ENCODE measurements at places on chromosomes 4 and X.

DNA sequence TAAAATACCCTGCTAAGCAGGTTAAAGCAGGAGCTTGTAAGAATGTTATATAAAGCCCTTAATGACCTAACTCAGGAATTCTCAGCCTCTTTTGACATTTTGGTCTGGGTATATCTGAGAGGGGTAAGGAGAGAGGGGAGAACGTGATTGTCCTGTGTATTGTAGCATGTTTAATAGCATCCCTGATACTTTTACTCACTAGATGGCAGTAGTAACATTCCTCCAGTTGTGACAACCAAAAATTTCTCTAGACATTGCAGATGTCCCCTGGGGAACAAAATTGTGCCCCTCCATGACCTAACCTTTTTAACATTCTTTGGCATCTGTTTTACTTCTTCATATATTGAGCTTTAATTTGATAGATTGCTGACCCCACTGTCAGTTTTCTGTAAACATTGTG lies 17.9 kb downstream of the SMARCA5 start:
- peak; percentile 53 for DNase-seq

- DNase-seq = no peak
Observed at GRCh38 chr4:99074816-99075215, 13.8 kb downstream of the ADH5 start.

DNA sequence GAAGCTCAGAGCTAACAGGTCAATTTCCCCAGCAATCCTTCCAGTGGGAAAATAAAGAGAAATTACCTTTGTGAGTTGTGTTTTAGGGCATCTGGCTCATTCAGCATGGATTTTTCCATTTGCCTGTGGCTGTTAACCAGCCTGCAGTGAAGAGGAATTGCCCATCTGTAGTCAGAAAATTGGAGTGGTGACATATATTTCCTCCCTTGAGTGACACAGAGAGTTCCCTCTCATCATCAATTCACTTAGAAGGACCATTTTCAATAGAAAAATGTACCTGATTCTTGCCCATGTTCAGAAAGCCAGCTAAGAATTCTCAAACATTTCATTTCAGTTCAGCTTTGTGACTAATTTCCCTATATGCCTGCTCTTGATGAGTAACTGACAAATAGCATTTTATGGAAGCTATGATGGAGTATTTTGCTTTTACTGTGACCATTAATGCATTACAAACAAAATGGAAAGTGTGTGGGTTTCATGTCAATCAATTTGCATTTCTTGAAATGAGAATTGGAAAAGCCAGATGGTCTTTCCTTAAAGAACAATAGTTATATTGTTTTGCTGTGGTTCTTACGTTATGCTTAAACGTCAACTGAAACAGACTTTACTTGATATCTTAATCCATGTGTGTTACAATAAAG lies 155.8 kb downstream of the NWD2 start:
- DNase-seq = no peak

- peak; percentile 53 for DNase-seq
Observed at GRCh38 chr4:3358656-3359055, 65.8 kb downstream of the RGS12 start.

DNA sequence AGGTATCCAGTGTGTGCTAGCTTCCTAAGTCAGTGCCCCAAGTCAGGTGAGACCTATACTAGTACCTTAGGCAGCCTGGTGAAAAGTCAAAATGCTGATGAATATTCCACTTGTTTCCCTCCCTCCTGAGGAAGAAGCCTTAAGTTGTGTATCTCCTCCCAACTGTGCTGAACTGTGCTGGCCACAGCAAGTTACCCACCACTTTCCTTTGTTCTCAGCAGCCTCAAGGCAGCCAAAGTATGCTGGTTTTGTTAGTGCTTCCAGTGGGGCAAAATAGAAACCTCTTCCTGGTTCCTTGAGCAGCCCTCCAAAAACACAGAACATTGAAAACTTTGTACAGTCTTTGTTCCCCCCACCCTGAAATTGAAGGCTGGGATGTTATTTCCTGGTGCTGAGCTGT lies 13.9 kb downstream of the ATG4A start:
- DNase-seq = no peak

DNA sequence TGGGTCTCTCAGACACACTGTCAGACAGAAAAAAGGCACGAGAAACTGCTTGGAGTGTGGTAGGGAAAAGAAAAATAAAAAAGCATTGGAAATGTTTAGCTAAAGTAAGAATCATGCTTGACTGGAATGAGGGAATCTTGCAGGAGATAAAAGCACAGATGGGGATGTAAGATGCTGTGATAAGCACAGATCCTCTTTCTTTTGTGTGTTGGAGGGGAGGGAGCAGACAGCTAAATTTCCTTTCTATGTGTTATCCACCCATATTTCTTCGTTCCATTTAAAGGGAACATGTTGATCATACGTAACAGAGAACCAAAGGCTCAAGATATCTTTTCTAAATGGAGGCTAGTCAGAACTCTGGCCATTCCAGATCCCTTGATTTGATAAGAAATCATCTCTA lies 614.0 kb upstream of the LCORL start:
- no peak for DNase-seq

- DNase-seq = no peak
Observed at GRCh38 chr4:174539571-174539970, 17.3 kb upstream of the HPGD start.

GRCh38 chr4:6788123-6788522 lies 5.6 kb downstream of the KIAA0232 start:
- no peak for DNase-seq

- no peak for DNase-seq
Observed at GRCh38 chr4:165398570-165398969, 19.8 kb downstream of the CPE start.

All from hematopoietic multipotent progenitor cell treated with erythropoietin and hydrocortisone succinate and interleukin-3 and kit ligand, for 4 days (in vitro differentiated cells).